ENCODE measurements at places on chromosomes 6 and 20. TPM values are rescaled to one million over a fixed set of nuclear protein-coding genes. Genes with fewer than 3 reads are reported as not detected.

Gene CNR1
- 0.26 TPM for total RNA-seq

Gene ENPP3
- total RNA-seq: 0.09 TPM

Gene XKR7
- total RNA-seq: 0.07 TPM

Gene EYS
- 0.03 TPM for total RNA-seq

DNA sequence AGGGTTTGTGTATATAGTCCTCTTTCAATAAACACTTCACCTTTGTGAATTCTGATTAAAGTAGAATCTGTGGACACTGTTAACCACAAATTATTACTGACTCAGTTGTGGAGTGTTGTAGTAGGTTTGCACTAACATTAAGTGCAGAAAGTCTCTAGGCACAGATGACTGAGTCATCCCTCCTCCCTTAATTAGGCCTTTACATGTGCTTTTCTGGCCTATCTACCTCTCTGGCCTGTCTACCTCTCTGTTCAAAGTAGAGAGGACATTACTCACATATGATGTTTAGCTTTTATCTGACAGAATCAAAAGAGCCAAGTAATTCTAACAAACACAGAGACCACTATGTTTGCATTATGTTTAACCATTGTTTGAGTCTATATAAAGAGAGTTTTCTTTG lies 783.0 kb downstream of the TENT5A start:
- DNase-seq: no peak
- no peak overlapping the region for H3K27ac ChIP-seq
- peaks cover 15% of the 10 kb centered on the region for H3K4me1 ChIP-seq
- no peak overlapping the region for H3K4me3 ChIP-seq
- H3K36me3 ChIP-seq: no peaks in the 10 kb centered on the region
- no peaks in the 10 kb centered on the region for H3K27me3 ChIP-seq

DNA sequence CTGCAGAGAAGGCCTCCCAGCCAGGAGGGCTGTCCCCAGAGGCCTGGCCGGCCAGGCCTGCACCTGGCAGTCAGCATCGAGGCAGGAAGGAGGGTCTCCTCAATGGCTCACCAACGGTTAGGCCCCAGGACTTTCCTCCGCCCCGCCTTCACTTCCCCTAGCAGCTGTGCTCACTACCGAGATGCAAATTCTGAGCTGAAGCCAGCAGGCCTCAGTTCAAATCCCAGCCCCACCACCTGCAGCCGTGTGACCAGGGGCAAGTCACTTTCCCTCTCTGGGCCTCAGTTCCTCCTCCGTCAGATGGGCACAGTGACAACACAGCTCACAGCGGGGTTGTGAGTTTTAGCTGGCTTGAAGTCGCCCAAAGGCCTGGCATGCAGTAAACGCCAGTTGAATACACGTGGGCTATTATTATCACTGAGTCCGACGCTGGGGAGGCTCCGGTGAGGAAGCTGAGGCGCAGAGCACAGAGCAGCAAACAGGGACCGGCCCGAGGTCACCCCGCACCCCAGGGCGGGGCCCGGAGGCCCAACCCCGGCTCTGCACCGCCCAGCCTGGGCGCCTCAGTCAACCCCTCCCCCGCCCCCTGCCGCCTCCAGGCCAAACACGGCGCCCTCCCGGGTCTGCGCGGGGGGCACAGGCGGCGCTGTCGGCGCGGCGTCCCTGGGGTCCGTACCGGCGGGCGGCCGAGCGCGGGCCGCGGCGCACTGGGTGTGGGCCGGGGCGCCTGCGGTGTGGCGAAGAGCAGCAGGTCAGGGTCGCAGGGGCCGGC lies 671 bp downstream of the E2F1 start:
- no peak overlapping the region for H3K27ac ChIP-seq
- no peaks in the 10 kb centered on the region for H3K27me3 ChIP-seq
- H3K4me1 ChIP-seq: peaks cover 20% of the 10 kb centered on the region
- peak; percentile 63 for DNase-seq
- peak overlapping the region; percentile 65 for H3K4me3 ChIP-seq

- H3K4me1 ChIP-seq: peaks cover 15% of the 10 kb centered on the region
- DNase-seq: no peak
- H3K36me3 ChIP-seq: no peaks in the 10 kb centered on the region
- H3K27ac ChIP-seq: no peak overlapping the region
- no peaks in the 10 kb centered on the region for H3K27me3 ChIP-seq
- H3K4me3 ChIP-seq: no peak overlapping the region
These were observed 982.2 kb upstream of the MAP3K7 start for GRCh38 chr6:91569071-91569470.

GRCh38 chr20:47318027-47318585 lies 38.4 kb downstream of the ZMYND8 start:
- peaks cover 64% of the 10 kb centered on the region for H3K4me1 ChIP-seq
- peak; percentile 24 for DNase-seq
- no peaks in the 10 kb centered on the region for H3K36me3 ChIP-seq
- H3K27me3 ChIP-seq: no peaks in the 10 kb centered on the region
- no peak overlapping the region for H3K4me3 ChIP-seq

DNA sequence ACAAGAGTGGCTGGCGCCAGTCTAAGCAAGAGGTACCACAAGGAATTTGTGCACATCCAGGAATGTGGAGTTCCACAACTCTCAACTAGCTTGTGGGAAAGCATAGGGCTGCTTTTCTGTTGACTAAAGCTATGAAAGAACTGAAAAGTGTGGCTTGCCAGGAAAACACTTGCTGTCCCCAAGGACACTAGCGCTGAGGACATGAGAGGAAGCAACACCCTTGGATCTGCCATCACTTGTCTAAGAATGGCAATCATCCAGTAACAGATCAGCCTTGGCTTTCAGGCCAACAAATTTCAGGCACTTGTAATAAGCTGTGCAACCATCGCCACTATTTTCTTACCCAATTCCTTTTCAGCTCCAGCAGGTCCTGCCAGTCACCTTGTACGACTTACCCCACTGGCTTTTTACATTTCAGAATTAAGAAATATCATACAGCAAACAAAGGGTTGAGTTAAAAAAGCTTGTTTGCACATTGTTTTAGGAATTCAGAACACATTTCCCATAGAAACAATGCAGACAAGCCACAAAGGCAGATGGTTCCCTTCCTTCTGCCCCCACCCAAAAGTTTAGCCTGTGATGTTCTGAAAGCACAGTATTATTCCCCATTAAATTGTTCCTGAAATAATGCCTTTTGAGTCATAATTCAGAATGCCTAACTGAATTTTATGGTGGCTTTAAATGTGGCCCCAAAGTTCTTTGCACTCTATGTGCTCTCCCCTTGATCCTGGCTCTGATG lies 57.9 kb upstream of the SSTR4 start:
- no peaks in the 10 kb centered on the region for H3K27me3 ChIP-seq
- H3K36me3 ChIP-seq: no peaks in the 10 kb centered on the region
- H3K4me1 ChIP-seq: no peaks in the 10 kb centered on the region
- no peak overlapping the region for H3K27ac ChIP-seq

GRCh38 chr20:50192364-50193198 lies 2.0 kb downstream of the CEBPB start:
- peak overlapping the region; percentile 89 for H3K4me3 ChIP-seq
- DNase-seq: peak; percentile 78

GRCh38 chr20:43824309-43825050 lies 90.2 kb upstream of the TOX2 start:
- no peak overlapping the region for H3K4me3 ChIP-seq
- H3K36me3 ChIP-seq: no peaks in the 10 kb centered on the region
- no peaks in the 10 kb centered on the region for H3K4me1 ChIP-seq
- no peaks in the 10 kb centered on the region for H3K27me3 ChIP-seq
- H3K27ac ChIP-seq: no peak overlapping the region
- DNase-seq: peak; percentile 82

DNA sequence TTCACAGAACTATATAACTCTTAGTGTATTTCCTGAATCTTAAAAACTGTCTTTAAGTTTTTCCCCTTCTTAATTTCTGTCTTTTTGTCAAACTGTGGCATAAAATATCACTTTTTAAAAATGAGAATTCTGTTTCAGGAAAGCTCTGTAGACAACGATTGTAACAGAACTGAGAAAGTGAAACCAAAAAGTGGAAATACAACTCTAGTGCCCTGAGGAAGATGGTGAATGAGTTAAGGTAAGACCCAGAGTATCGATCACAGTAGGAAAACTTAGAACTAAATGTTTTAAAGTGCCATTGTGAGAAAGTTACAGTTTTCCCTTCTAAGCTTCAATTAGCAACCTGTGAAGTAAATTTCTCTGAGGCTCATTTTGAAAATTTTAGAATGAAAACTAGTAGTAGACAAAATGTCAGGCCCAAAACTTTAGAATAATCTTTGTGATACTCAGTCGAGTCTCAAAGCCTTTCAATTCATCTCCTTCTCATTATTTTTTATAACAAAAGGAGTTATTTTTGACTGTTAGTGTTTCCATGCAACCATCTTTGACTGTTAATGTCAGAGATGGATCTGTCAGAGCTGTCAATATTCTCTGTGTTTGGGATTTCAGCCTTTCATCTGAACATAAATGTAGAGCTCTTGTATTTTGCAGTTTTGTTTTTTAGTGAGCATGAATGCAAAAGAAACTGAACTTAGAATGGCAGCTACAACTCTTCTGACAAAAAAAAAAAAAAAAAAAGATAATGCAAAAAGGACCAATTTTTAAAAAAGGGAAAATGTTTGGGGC lies 19.0 kb upstream of the TRDN start:
- no peak for DNase-seq
- H3K4me3 ChIP-seq: no peak overlapping the region
- H3K36me3 ChIP-seq: no peaks in the 10 kb centered on the region

DNA sequence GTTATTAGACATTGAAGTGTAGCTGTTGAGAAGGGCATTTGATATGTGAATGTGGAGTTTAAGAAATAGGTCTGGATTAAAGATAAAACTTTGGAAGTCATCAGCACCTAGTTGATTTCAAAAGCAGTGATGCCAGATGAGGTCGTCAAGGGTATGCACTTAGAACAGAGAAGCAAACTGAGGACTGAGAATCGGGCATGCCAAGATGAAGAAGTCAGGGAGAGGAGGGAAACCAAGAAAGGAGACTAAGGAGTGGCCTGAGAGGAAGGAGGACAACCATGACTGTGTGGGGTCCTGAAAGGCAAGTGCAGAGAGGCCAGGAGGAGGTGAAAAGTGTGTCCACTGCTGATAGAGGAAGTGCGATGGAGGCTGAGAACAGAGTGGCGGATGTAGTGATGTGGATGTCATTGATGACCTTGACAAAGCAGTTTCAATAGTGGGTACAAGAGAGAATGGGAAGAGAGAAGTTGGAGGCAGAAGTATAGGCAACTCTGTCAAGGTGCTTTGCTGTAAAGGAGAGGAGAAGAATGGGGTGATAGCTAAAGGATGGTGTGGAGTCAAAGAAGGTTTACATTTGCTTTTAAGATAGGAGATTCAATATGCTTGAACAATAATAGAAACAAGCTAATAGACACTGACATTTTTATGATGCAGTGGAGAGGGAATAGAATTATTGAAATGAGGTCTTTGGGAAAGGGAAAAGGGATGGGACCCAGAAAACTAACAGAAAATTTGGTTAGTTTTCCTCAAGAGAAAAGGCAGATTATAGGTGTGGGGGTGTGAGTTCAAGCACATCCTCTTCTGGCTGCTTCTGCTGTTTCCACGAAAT lies 139.7 kb upstream of the TMEM170B start:
- H3K27me3 ChIP-seq: no peaks in the 10 kb centered on the region
- peaks cover 13% of the 10 kb centered on the region for H3K4me1 ChIP-seq
- H3K4me3 ChIP-seq: no peak overlapping the region
- no peak overlapping the region for H3K27ac ChIP-seq
- no peaks in the 10 kb centered on the region for H3K36me3 ChIP-seq

- peaks cover 14% of the 10 kb centered on the region for H3K4me1 ChIP-seq
- peaks cover 79% of the 10 kb centered on the region for H3K27me3 ChIP-seq
- DNase-seq: peak; percentile 79
- no peaks in the 10 kb centered on the region for H3K36me3 ChIP-seq
- peak overlapping the region; percentile 77 for H3K4me3 ChIP-seq
These were observed 2.8 kb upstream of the HTR1B start for GRCh38 chr6:77466055-77466450.

DNA sequence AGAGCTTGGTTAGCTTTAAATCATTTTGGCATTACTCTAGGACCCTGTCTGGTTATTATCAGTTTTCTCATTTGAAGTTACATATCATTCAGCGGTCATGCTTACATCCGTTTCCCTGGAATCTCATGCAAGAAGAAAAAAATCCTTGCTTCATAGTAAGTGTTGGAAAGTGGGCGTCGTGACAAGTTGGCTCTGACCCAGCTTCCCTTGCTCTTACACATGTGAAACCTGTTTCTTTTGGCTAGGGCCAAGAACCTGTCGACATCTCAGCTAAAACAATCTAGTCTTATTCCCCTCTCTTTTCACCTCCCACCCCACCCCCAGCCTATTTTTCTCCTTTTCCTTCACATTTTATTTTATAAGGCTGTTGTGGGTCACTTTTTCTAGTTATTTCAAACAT lies 45.5 kb downstream of the ANKS1A start:
- H3K27me3 ChIP-seq: peaks cover 6% of the 10 kb centered on the region
- DNase-seq: no peak

All from neural progenitor cell (in vitro differentiated cells).